ENCODE measurements at places on chromosomes 2 and 18.

GRCh38 chr2:84847326-84848050 is 33.4 kb downstream of the TRABD2A start:
- no peak for DNase-seq

- DNase-seq = no peak
Measured at GRCh38 chr18:26721854-26722564, 143.5 kb downstream of the AQP4 start.

GRCh38 chr2:160606341-160606740 is 112.7 kb upstream of the RBMS1 start:
- no peak for DNase-seq

DNA sequence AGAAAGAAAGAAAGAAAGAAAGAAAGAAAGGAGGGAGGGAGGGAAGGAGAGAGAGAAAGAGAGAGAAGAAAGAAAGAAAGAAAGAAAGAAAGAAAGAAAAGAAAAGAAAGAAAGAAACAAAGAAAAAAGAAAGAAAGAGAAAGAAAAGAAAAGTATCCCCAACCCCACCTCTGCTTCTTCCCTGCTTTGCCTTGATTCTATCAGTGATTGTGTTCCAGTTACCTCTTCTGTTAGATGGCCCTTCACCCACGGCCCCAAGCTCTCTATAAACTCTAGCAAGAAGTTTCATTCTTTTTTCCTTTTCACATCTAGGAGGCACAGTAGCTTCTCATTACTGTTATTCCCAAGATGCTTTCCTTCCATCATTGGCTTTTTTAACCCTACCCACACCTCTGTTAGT is 1097.5 kb upstream of the ZEB2 start:
- no peak for DNase-seq

GRCh38 chr18:40685219-40685618 is 1269.8 kb upstream of the PIK3C3 start:
- no peak for DNase-seq

DNA sequence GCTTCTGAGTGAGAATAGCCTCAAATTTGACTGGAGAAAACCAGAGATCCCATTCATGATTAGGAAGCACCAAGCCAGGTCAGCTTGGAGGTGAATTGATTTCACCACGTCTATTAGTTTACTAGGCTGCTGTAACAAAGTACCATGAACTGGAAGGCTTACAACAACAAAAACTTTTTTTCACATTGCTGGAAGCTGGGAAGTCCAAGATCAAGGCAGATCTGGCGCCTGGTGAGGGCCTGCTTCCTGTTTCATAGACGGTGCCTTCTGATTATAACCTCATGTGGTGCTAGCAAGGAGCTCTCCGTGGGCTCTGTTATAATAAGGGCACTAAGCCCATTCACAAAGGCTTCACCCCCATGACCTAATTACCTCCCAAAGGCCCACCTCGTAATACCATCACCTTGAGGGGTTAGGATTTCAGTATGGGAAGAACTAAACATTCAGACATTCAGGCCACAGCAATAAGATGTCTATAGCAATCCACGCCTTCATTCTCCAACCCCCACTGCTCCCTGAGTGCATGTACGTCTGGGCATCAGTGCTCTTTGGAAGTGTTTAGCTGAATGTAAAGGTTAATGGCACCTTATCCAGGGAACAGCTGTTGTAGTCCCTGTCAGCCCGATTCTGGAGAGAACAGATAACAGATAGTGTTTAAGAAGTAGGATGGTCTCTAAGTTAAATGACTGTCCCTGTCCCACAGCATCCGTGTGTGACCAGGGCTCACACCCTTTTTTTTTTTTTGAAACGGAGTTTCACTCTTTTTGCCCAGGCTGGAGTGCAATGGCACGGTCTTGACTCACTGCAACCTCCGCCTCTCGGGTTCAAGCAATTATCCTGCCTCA is 89.2 kb downstream of the SOCS6 start:
- DNase-seq = no peak

GRCh38 chr18:46250084-46250811 is 146.1 kb downstream of the HAUS1 start:
- DNase-seq = peak; percentile 18

GRCh38 chr2:140627136-140627535 is 1503.7 kb downstream of the LRP1B start:
- no peak for DNase-seq

GRCh38 chr2:104476563-104476988 is 377.3 kb upstream of the POU3F3 start:
- DNase-seq = no peak

- DNase-seq = no peak
Measured at GRCh38 chr2:205998583-205998982, 87.4 kb downstream of the INO80D start.

DNA sequence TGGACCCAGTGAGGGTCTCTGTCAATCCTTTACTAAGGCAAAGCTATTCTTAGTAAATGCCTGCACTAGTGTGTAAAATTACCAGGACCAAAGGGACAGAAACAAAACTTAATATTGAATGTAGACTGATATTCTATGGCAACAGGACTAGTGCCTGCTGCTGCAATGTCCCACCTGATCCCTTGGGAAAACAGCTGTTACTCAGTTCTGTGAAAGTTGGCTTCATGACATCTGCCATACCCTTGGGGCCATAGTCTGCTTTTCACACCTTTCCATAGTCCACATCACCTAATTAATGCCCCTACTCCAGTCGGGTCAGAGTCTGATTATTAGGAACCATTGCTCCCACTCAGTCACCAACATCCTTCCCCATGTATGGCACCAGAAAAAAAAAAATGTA is 14.5 kb downstream of the DNAJC27 start:
- DNase-seq = no peak

DNA sequence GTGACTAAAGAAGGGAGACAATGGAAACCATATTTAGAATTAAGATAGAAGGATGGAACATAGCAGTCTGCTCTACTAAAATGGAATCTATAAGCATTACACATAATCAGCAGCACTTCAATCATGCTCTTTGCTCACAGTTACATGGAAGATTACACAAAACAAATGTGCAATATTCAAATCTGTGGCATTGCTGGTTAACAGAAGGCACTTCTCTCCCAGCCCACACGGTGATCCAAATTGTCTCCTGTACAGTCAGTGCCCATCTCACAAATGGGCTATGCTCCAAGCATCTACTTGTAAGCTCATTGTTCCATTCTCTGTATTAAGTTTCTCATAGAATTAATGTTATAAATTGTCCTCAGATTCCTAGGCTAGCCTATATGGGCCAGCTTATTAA is 716.6 kb downstream of the NRXN1 start:
- DNase-seq = no peak

DNA sequence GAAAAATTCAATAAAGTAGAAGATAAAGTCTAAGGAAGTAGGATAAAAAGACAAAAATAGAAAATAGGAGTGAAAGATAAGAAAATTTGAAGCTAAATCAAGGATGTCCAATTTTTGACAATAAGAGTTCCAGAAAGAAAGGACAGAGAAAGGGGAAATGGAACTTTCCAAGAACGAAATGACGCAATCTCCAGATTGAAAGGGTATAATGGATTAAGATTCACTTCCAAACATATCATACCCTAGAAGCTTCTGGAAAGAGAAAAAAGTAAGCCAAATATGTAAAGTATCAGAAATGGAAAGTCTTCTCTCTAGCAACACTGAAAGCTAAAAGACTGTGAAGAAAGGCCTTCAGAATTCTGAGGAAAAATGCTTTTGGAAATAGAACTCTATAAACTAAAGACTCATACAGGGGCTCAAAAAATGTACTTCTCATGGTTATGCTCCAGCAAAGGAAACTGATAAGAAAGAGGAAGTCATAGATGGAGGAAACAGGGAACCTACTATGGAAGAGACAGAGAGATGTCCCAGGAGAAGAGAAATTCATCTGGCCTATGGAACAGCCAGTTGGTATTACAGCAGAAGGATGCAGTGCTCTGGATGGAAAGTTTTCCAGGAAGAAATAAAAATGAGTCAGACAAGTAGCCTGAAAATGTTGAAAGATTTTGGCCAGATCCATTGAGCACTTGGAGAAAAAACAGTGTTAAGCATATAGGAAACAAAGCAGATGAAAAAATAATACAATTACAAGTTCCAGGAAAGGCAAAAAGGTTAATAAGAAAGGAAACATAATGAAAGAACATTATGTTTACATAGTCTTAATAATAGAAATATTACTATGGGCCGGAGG is 20.1 kb downstream of the CASP8 start:
- DNase-seq = no peak

DNA sequence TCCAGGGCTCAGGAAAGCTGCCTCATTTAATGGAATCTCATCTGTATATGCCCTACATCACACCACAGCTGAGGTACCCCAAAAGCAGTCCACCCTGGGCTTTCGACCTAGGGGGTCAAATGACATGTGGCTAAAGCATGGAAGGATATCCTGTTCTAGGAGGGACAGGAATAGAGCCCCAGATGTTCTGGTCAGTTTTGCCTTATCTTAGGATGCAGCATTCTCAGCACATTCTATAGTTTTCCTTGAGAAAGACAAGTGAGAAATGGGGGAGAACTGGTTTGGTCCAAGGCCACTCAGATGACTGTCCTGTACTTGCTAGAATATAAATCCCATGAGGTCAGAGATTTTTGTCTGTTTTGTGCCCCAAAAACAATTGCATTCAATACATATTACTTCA is 688.0 kb upstream of the ZEB2 start:
- DNase-seq = no peak

- DNase-seq = no peak
Measured at GRCh38 chr2:138744713-138745112, 35.5 kb downstream of the NXPH2 start.

DNA sequence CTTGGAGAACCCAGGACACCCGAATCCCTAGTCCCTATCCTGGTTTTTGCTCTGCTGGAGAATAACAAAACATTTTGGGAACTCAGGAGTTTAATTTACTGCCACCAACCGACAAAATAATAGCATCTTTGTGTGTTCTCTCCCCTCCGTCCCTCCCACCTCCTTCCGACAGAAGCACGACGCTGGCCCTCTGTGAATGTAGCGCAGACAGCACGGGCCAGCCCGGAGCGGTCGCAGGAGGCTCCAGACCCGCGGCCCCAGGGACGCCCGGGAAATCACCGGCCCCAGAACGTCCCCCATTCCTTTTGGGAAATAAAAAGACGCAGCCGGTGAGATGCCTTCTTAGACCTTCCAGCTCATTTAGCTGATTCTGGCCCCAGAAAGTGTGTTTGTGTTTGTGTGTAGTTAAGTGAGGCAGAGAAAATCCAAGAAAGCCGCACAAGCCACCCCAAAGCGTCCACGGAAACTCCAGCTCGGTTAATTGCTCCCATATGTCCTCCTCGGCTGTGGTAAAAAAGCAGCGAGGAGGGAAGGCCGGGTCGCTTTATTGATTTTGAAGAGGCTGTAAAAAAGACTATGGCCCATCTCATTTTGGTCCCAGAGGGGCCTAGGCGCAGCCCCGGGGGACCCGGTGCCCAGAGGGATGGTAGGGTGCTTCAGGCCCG is 577 bp upstream of the TANC1 start:
- no peak for DNase-seq

DNA sequence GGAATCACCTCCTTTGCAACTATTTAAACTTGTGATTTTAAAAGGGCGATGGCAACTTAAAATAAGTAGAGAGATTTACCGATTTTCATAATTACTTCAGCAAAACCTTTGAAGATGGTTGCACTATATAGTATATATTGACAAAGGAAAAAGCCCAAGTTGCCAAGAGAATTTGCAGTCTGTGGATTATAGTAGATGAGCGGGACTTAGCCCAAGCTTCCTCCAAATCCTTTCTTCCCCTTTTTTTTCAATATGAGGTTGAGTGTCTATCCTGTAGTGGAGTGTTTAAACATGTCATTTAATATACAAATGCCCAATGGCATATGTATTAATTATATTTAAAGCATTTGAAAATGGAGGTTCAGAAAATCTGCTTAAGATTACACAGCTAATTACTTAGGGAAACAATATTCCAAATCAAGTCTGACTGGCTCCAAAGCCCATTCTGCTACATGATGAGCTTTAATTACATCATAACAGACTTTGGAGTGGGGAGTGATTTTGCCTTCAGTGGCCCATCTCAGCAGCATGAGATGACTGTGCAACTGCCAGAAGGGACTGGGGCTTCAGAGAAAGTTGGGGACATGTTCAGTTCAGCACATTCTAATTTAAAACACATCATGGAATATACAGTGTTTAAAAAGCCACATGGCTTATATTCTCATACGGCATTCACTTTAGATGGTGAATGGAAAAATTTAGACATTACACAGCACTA is 73.2 kb downstream of the COL3A1 start:
- no peak for DNase-seq

DNA sequence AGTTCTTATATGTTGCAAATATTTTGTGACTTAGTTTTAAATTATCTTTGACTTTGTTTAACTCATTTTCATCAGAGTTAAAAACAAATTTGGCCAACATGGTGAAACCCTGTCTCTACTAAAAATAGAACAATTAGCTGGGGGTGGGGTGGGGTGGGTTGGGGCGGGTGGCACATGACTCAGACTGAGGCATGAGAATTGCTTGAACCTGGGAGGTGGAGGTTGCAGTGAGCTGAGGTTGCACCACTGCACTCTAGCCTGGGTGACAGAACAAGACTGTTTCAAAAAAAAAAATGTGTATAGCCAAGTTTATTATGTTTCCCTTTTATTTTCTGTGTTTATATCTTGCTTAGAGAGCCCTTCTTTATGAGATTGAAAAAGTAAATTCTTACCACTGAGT is 14.2 kb upstream of the LIPG start:
- DNase-seq = no peak

DNA sequence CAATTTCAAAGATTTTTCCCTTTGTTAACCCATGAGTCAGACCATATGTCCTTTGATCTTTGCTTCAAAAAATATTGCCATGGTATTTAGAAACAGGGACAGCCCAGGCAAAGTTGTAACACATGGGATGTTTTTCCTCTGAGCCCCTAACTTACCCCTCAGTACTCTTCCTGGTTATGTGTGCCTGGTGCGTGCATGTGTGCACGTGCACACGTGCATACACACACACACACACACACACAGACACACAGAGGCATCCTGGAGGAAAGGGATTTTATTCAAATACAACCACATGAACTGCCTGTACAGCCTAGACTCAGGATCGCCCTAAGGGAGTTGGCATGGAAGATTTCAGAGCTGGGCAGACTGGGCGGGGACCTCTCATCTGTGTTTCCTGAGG is 5.1 kb downstream of the AFF3 start:
- DNase-seq = no peak

- no peak for DNase-seq
Measured at GRCh38 chr2:214069254-214069653, 341.6 kb upstream of the VWC2L start.
